T-helper 1 cell treated with Interleukin-12 subunit alpha and Interleukin-12 subunit beta and Interleukin-4 antibody, amounts not matched to agents 30 ng/mL and 1 ng/mL, for 36 hours (primary cell): ENCODE measurements at places on chromosomes 5 and 9. TPM values are rescaled to one million over a fixed set of nuclear protein-coding genes. Genes with fewer than 3 reads are reported as not detected.

GFI1B gene
- not detected in 2 replicates for total RNA-seq

ERGIC1 gene
- total RNA-seq = 42.8 and 44.0 TPM in 2 replicates

SLC6A3 gene
- total RNA-seq = not detected in 2 replicates

PIP5KL1 gene
- total RNA-seq = 1.7 and 1.8 TPM in 2 replicates

KCNN2 gene
- total RNA-seq = not detected in 2 replicates

SLC45A2 gene
- 0.34 TPM in 1 of 2 replicates, not detected in the other for total RNA-seq

PCDHA11 gene
- total RNA-seq = not detected in 2 replicates

HAVCR1 gene
- total RNA-seq = 9.3 and 10.2 TPM in 2 replicates

EFNA5 gene
- total RNA-seq = not detected in 2 replicates

MELK gene
- total RNA-seq = 39.7 and 41.9 TPM in 2 replicates

ANKRD31 gene
- total RNA-seq = 0.12 and 0.29 TPM in 2 replicates

OR13C5 gene
- not detected in 2 replicates for total RNA-seq

IFNA2 gene
- not detected in 2 replicates for total RNA-seq

MRRF gene
- total RNA-seq = 32.7 and 32.9 TPM in 2 replicates

CNTNAP3B gene
- not detected in 2 replicates for total RNA-seq

IL3 gene
- 5.0 and 6.0 TPM in 2 replicates for total RNA-seq

OBP2B gene
- not detected in 2 replicates for total RNA-seq

GALT gene
- total RNA-seq = 108 and 110 TPM in 2 replicates

GCNT4 gene
- 2.2 and 2.4 TPM in 2 replicates for total RNA-seq

AQP3 gene
- total RNA-seq = 163 and 165 TPM in 2 replicates
